ENCODE measurements at places on chromosomes 11 and 22.

GRCh38 chr11:133803026-133803425 lies 42.3 kb downstream of the SPATA19 start:
- no peak for ATAC-seq

DNA sequence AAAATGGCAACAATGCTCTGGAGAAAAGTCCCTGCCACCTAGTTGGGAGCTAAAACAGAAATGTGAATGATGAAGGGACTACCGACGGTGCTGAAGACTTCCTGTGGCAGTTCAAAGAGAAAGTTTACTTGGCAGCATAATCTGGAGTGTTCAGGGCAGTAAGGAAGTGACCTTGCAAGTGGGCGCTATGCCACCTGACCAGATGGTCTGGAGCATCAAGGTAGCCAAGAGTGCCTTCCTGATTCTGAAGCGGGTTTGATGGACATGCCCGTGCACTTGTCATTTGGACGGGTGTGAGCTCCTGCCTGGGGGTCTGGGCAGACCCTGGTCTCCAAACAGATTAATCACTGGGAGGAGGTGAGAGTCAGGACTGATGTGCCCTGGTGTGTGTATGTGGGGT lies 1.8 kb upstream of the SNX19 start:
- ATAC-seq: no peak

DNA sequence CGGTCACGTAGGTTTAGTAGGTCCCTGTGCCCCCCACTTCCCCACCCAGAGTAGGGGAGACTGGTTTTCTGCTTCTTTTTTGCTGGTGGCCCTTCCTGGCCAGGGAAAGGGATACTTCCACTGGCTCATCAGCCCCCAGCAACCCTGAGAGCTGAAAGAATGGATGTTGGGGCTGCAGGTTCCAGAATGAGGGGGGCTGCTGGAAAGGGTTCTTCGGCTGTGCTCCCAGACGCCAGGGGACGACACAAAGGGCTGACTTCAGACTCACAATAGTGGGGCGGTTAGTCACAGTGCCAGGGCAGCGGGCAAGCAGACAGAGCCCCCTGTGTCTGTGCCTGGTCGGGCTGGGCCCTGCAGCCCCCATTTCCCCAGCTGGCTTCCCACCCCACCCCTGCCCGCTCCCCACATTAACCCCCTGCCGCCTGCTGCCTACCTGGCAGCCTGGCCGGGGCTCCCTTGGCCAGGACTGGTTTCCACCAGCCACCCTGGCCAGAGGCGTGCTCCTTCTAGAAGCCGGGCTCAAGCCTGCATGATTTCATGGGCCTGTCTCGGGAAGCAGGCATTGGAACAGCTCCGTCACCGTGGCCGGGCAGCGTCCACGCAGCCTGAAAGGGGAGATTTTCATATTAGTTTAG lies 79.1 kb upstream of the WNT7B start:
- ATAC-seq: no peak

- no peak for ATAC-seq
These were observed 328.8 kb upstream of the PITPNB start for GRCh38 chr22:28247667-28248363.

DNA sequence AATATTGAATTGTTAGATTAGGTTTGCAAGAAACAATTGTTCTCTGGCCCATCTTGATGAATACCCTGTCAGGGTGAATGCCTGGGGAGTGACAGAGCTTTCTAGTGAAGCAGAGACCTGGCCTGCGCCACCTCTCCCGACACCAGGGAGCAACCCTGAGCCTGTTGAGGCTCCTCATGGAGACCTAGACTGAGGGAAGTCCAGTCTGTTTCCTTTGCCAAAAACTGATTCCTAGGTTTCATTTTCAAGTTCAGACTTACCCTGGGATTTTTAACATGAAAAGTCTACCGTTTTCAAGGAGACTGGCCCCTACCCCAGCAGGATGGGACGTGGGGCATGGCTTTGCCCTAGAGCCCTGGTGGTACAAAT lies 173.7 kb upstream of the SORL1-AS1 start:
- ATAC-seq: no peak

- no peak for ATAC-seq
These were observed 612 bp upstream of the BIRC2 start for GRCh38 chr11:102346456-102346747.

DNA sequence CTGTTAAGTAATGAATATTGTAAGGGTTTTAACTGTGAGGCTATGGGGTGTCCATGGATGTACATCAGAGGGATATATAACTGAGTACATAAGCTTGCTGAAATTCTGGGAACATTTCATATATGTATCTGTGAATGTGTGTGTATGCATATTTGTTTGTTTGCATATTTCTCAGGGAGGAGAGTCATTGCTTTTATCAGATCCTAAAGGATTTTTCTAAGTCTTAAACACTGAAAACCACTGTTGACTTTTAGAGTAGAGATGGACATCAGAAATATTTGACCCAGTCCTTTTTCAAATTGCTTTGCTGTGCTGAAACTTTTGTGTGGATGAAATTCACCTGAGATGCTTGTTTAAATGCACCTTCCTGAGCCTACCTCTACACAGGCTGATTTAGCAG lies 410.6 kb downstream of the METTL15 start:
- ATAC-seq: no peak

DNA sequence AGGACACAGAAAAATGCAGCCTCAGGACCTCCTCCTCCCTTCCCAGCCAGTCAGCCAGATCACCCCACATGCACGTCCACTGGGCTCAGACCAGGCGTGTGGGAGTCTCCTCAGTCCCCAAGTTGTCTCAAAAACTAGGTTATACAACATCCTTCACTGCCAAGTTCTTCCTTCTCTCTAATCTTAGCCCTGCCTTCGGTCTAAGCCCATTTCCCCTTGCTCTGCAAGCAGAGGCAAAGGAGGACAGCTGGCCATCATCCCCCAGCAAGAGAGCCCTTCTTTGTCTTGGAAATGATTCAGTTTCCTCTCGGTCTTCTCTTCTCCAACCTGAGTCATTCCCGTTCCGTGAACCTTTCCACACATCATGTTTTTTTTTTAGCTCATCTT lies 14.0 kb upstream of the NRGN start:
- ATAC-seq: no peak

DNA sequence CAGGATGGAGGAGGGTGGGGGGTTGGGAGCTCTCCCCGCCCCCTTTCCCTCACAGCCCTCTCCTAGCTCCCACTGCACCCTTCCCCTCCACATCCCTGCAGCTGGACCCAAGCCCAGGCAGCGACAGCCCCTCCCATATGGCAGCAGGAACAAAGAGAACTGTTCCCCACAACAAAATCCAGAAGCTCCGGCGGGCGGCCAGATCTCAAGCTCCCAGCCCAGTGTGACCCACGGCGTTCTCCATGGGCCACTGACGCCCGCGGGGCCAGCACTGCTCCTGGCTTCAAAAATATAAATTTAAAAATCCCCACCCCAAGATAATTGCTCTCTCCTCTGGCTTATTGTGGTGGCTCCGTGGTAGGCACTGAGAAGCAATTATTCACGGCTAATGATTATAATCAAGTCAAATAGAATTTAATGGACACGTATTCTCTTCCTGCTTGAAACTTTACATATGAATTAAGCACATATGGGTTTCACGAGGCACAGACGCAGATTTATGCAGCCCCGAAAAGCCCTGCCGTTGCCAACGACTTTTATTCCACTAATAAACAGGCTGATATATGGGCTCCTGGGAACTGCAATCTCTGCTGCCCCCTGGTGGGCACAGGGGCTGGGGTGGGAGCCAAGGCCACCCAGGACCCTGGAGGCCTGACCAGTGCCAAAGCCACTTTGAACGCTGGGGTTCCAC lies 17.5 kb downstream of the MACROD1 start:
- peak; percentile 73 for ATAC-seq

DNA sequence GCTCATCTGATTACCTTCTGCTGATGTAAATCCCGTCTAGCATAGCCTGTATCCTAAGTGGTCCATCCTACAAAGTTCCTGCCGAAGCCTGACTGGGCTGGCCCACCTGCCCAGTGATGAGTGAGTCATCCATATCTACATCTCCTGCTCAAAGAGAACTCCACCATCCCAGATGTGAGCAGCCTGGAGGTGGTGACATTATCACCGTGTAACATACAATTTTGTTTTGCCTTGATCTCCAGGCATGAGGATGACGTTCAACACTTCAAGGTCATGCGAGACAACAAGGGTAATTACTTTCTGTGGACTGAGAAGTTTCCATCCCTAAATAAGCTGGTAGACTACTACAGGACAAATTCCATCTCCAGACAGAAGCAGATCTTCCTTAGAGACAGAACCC lies 5.6 kb downstream of the TMA7B start:
- no peak for ATAC-seq
